ENCODE measurements at places on chromosomes 6 and 20.

GRCh38 chr6:110626442-110626841 is 150.0 kb upstream of the SLC22A16 start:
- no peak for DNase-seq

DNA sequence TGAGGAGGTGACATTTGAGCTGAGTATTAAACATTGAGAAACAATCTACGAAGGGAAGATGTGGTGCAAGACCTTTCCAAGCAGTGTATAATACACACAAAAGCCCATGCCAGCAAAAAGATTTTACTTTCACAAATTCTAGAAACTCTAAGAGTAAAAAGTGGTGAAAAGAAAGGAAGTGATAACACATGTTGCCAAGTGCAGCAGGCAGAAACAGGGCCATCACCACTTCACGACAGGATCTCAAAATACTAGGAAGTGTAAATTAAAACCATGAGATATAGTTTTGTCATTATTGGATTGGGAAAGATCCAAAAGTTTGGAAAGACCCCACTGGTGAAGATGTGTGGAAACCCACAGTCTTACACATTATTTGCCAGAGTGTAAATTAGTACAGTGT is 1.7 kb upstream of the ENTPD6 start:
- DNase-seq: no peak

GRCh38 chr20:32368925-32369324 is 10.8 kb downstream of the ASXL1 start:
- no peak for DNase-seq

GRCh38 chr6:21115111-21115510 is 478.4 kb upstream of the SOX4 start:
- DNase-seq: peak; percentile 27

DNA sequence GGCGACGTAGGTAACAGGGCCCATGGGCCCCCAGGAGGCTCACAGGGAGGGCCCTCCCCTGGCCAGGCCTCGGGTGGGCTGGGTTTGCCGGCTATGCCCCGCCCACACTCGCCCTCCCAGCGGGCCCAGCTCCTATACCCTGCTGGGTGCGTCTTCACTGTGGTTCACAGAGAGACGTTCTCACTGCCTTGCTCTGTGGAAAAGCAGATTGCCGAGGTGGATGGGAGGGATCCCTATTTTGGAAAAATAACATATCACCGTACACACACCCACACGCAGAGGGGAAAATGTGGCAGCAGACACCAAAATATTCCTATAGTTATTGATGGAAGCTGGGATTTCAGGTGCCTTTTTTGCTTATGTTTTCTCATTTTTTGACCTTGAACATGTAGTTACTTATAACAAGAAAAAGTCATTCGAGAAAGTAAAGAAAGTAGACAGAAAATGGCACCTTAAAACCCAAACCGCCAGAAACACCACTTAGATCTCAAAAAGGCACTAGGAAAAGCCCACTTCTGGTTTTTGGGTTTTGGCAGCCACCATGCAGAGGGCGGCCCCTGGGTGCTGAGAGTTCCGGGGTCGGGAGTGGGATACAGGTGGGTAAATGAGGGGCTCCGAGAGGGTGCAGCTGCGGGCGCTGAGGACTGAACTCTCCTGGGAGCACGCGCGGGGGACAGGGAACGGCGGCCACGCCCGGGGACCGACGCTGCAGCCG is 49.4 kb downstream of the TMEM242 start:
- DNase-seq: no peak

GRCh38 chr20:57713505-57713903 is 3.7 kb upstream of the PMEPA1 start:
- no peak for DNase-seq

DNA sequence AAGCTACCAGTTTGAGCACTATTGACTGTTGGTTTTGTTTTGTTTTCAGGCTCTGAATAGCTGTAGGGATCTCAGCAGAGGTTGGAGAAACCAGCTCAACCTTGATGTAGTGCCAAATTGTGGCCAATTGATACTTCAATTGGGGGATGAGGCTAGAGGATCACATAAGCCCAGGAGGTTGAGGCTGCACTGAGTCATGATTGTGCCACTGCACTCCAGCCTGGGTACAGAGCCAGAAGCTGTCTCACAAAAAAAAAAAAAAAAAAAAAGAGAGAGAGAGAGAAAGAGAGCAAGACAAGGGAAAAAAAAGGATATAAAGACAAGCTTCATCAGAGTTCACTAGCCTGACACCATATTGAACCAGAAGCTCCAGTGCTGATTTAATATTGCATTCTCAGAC is 702.1 kb downstream of the FRK start:
- DNase-seq: no peak

DNA sequence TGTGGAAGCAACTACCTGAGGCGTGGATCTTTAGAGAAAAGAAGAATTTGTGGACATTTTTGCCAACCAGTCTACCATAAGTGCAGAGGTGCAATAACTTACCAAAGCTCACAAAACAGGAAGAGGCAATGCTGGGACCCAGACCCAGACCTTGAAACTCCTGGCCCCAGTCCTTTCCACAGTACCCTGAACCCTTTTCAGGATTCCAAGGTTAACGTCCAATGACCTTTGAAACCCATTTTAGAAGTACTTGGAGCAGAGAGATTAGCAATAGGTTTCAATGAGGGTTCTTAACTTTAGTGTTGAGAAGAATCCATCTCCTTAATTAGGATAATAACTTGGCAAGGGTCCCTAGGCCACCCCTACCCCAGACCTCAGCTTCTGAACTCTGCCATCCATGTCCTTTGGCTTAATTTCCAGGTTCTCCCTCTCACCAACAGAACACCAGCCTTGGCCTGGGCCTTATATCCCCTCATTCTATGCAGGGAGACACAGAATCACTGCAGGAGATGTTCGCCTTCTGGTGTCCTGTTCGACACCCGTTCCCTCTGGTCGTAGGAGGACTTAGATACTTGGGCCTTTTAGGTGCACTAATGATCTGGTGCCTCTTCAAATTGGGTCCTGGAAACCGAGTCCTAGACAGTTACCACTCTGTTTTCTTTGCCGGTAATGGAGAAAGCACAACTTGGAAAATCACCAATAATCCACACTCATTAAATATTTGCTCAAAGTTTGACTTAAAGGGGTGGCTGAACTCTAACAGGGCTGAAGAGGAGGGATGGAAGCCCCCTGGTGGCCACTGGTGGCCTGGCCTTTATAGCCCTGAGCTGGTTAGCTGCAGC is 40.6 kb downstream of the ISM1 start:
- DNase-seq: no peak

DNA sequence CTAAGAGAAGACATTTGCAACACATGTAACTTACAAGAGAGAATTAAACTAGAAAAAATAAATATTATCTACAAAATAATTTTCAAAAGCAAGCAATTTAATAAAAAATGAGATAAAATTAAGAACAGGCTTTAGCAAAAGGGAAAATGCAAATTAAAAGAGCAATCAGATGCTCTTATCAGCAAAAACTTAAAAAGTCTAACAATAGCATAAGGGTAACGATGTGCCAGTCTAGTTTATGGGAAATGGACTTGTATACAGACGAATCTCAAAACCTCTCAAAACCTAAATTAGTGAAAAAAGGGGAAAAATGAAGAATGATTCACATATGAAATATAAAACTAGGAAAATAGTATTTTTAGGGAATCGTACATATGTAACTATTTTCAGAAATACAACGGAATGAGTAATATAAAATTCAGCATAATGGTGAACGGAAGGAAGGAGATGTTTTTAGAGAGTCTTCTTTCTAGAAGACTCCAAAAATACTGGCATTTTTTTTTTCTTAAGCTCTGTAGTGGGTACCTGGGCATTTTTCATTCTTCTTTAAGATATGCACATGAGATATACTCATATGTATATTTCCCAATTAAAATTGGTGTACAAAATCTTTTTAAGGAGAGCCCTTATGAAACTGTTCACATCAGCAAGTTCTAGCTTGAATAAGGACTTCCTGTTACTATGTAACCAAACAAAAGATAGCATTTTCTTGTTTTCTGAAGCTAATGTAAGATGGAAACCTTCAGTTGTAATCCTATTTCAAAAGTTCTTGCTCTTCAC is 927 bp upstream of the MANEA start:
- peak; percentile 56 for DNase-seq

DNA sequence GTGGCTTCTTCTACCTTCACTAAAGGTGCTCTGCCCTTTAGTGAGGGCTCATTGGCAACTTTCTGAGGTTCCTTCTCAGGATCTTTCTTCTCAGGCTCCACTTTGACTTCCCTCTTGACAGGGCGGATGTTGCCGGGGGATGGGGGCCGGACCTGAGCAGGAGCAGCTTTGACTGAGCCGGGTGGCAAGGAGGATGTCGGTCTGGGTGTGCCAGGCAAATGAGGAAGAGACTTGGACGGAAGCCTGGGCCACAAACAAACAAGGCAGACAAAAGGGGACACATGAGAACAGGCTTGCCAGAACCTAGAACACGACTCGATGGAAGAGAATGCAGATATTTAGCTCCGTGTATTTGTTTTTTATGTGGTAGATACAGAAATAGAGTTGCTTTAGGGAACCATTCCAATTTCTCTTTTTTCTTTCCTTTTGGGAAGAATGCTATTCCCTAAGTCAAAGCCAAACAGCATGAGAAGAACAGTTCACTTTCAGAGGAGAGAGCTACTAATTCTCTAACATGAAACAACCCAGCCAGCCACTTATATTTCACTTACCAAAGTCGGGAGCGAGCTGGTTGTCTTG is 76.2 kb upstream of the BCLAF1 start:
- DNase-seq: no peak
